ENCODE measurements at places on chromosomes 12 and 14.

DNA sequence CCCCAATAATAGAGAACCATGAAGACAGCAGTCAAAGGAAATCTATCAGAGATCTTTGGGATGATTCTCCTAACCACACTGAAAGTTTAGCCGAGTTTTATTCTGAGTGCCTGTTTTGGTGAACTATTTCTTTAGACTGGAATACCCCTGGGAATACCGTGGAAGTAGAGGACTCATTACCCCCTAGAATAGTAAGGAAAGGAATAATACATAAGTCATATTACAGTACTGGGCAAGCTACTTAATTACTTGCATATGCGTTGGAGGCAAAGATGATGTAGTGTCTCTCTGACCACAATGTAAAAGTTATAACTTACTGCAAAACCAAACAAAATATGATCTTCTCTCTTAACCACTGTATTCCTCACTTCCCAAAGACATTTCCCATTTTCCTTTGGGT is 25.5 kb downstream of the ZC2HC1C start:
- no peak for DNase-seq

DNA sequence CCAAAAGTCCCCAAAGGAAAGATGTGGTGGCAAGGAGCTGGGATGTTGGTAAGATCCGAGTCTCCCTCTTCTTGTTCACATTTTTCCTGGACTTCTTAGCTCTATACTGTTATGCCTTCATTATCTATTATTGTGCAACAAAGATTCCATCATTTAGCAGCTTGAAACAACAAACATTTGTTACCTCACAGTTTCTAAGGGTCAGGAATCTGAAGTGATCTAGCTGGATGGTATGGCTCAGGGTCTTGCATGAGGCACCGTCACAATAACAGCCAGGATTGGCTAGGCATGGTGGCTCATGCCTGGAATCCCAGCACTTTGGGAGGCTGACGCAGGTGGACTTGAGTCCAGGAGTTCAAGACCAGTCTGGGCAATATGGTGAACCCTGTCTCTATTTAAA is 51.1 kb upstream of the KRAS start:
- no peak for DNase-seq

DNA sequence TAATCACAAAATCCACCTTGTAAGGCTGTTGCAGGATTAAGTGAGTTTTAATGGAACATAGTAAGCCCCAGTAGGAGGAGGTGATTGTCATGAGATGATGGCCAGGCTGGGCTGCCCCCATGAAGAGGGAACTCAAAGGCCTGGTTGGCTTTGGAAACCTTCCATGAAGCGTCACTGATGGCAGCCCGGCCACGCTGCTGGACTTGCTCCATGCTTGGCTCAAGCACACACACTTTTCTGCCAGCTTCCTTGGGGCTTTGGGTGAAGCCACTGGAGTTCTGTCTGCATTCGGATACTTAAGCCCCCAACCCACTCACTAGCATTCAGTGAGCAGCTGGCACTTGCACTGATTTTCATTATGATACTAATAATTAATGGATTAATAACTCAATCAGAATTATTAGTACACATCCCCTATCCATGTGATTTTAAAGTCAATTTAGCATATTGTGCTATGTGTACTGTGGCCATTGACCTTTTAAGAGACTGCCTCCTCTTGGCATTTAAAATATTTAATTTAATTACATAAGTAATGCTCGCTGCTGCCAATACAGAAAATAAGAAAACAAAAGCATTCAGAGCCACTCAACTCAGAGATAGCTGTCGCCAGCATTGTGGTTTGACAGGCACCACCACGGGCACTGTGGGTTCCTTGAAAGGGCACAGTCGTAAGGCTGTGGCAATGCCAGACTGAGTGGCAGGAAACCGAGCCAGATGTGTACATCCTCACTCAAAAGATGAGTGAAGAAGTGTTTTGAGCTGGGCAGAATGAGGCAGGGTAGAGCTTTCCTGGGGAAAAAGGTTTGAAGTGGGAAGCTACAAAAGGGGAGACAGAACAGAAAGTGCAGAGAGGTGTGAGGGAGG is 15.9 kb downstream of the KRT85 start:
- no peak for DNase-seq

- DNase-seq: no peak
Observed at GRCh38 chr12:127962303-127962702, 304.7 kb upstream of the TMEM132C start.

GRCh38 chr14:52840877-52841276 is 49.5 kb upstream of the GNPNAT1 start:
- peak; percentile 46 for DNase-seq

DNA sequence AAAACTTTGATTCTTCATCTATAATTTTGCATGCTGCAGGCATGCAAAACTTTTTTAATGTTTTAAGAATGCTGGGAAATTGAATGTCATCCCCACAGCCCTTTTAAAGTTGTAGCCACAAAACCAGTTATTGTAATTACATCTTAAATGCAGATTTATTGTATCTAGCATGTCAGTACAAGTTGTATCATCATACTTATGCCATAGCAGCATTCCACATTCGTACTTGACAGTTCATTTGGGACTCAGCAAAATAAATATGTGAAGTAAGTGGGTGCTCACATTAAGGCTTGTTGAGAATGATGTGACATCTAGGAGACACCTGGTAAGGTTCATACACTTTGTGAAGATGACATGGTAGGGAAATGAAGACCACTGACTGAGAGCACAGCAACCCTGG is 44.0 kb upstream of the GZMB start:
- no peak for DNase-seq

GRCh38 chr14:68546839-68547238 is 246.0 kb downstream of the ZFP36L1 start:
- peak; percentile 79 for DNase-seq

DNA sequence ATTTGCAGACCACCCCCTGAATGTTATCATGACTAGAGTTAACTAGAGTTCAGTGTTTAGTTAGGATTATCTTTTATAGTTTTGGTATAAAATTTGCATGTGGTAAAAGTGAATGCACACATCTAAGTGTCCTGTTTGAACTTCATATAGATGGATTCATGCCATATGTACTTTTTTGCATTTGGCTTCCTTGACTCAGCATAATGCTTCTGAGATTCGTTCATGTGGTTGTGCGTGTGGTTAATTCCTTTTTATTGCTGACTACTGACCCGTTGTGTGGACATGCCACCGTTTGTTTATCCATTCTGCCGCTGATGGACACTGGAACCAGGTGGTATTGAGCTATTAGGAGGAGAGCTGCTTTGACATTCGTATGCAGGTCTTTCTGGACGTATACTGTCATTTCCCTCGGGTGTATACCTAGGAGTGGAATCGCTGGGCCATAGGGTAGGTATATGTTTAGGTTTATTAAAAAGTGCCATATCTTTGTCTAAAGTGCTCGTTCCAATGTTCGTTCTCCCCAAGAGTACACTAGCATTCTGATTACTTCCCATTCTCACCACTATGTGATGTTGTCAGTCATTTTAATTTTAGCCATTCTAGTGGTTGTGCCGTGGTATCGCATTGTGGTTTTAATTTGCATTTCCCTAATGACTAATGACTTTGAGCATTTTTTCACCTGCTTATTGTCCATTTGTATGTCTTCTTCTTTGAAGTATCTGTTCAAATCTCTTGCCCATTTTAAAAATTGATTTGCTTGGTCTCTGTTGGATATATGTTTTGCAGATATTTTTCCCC is 37.7 kb downstream of the RIN3 start:
- DNase-seq: no peak

GRCh38 chr12:58425481-58426392 is 484.4 kb downstream of the ATP23 start:
- DNase-seq: peak; percentile 90

DNA sequence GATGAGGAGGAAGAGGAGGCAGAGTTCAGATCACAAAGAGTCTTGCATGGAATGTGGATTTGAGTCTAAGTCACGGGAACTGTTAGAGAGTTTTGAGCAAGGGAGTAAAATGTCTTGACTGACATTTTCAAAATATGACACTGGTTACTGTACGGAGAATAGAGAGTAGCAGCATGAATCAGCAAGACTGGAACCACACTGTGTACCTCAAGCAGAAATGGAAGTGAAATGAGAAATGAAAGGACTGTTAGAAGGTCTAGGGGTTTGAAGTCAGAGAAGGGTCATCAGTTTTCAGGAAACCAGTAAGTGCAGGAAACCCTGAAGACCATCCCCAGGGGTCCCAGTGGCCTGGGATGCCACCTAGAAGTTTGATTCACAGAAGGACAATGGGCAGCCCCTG is 236.3 kb downstream of the GALC start:
- no peak for DNase-seq

DNA sequence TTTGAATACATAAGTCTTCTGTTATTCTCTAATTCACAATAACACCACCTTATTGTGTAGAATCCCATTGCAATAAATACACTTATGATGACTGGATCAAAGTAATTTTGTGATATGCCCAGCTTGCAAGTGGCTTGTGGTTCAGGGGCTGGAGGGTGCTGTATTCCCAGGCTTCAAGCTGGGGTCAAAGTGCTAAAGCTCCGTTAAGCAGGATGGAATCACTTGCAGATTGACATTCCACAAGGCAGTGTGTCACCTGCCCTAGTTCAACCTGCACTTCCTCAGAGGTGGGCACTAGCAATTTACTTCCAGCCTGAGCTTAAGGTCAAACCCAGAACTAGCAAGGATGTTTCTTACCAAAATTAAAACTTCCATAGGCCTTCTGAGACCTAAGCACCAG is 166.6 kb downstream of the SSPN start:
- DNase-seq: no peak

- DNase-seq: no peak
Observed at GRCh38 chr14:68392393-68393141, 400.3 kb downstream of the ZFP36L1 start.

DNA sequence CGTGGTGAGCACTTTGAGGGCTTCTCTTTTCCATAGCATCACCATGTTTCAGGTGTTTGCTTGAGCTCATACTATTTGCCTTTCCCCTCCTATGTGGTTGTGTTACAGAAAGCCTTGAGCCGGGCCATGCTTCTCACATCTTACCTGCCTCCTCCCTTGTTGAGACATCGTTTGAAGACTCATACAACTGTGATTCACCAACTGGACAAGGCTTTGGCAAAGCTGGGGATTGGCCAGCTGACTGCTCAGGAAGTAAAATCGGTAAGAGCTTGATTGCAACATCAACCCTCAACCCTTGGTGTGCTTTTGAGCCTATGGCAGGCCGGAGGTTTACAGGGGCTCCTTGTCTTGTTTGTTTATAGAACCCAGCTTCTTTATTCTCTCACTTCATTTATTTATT is 8.1 kb downstream of the LETMD1 start:
- peak; percentile 33 for DNase-seq

DNA sequence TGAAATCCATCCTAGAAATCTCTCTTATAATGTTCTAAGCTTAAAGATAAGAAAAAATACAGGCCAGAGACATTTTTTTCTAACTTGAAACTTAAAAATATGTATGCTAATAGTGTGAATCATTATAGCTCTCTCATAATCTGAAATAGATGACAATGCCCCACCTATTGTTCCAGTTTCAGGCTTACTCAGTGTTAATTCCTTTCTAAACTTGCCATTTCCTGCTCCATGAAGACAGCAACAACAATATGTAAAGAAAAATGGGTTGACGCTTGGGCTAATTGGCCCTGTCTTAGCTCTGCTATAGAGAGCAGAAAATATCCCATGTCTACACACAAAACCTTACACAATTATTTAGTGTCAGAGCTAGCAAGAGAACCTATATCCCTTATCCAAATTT is 37.1 kb downstream of the LMO3 start:
- DNase-seq: no peak

DNA sequence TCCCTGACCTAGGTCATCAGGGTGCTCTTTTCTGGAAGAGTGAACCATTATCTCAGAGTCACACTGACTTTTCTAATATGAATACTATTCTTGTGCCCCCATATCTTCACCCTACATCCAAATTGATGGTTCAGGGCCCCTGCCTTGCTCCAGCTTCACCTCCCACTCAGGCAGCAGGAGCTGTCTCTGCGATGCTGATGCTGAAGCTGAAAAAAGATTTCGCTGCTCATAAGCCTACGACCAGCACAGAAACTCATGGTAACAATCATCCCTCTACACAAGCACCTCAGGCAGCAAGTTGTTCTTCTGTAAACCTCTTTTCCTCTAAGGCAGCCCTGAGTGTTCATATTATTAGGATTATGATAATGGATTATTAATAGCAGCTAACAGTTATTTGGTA is 3.2 kb downstream of the ARF3 start:
- DNase-seq: no peak

- no peak for DNase-seq
Observed at GRCh38 chr12:126518596-126519200, 1453.5 kb downstream of the AACS start.

DNA sequence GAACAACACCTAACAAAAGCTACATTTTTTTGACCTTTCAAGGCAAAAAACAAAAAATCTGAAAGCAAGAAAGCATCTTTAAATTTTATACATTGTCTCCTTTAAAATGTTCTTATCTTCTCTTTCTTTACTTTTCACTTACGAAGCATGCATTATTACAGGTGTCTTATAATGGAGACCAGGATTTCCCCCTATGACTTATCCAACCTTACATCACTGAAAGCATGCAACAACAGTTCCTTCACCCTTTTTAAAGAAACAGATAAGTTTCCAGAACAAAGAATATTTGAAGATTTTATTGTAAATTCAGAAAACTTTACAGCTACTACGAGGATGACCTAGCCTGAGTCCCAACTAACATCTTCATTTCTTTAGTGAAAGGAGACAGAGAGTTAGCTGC is 277.2 kb downstream of the AKAP6 start:
- DNase-seq: no peak

DNA sequence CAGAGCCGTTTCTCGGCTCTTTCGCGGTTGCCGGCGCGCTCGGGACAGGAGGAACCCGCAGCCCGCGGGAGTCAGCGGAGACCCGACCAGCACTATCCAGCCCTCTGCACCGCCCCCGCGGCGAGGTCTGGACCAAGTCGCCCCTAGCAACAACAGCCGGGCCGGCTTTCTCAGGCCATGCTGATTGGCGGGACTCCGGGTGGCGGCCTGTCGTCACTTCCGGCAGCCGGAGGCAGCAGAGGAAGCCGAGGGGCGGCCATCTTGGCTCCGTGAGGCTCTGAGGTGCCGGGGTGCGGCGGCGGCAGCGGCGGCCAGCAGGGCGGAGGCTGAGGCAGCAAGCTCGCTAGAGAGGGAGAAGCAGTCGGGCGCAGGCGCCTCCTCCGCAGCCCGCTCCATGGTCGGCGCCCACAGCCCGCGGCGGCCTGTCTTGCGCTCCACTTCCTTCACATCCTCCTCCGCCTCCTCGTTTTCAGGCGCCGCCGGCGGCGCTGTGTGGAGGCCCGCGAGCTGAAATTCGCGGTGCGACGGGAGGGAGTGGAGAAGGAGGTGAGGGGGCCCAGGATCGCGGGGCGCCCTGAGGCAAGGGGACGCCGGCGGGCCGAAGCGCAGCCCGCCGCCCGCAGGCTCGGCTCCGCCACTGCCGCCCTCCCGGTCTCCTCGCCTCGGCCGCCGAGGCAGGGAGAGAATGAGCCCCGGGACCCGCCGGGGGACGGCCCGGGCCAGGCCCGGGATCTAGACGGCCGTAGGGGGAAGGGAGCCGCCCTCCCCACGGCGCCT is at the start of gene MARK3:
Gene MARK3 (plus strand): TSS at position 264 of the 777 bp plus-strand sequence. CDS start 615 bp downstream, outside the sequence.
- DNase-seq: peak; percentile 93
